Stimulated activated CD8-positive, alpha-beta memory T cell treated with anti-CD3 and anti-CD28 coated beads, Interleukin-2, amount 100 ng/mL, for 1 hour (primary cell): ENCODE measurements at places on chromosomes 4 and X.
A peak's percentile ranks its signal among the peaks of the same experiment; 100 is the strongest.

GRCh38 chr4:80186676-80187075 lies 10.6 kb upstream of the PRDM8 start:
- no peak for DNase-seq

DNA sequence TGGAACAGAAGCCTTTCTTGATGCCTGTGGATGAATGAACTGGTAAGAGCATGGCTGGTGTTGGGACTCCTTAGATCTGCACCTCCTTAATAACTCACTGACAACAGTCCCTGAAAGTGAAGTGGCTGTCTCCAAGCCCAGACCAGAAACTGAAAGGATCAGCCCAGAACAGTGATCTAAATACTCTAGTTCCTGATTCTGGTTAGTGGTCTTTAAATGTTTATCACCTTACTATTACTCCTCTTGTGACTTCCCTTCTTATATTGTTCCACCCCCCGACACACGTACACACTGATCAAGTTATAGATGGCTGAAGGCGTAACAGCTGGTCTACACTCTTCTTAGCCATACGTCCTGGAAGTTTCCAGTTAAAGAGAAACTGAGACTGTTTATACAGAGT lies 33.8 kb upstream of the ARMCX2 start:
- DNase-seq: no peak

- no peak for DNase-seq
Observed at GRCh38 chrX:104270212-104270611, 15.5 kb upstream of the ESX1 start.

- no peak for DNase-seq
Observed at GRCh38 chr4:61507091-61507490, 307.0 kb downstream of the ADGRL3 start.

DNA sequence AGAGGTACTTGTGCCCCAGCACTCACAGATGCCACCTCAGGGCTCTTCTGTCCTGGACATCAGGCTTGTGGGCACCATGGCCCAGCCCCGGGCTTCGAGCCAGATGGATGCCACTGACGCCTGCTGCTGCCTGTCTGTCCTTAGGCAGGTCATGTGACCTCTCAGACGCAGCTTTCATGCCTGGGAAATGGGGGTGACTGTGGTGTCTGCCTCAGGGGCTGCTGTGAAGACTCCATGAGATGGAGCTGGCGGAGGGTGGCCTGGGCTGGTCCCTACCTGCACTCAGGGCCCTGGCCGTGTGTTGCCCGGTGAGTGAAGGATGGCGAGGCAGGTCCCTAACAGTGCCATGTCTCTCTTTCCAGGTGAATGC lies 6.5 kb downstream of the CPZ start:
- DNase-seq: no peak

GRCh38 chr4:73501664-73502265 lies 20.2 kb downstream of the AFM start:
- no peak for DNase-seq

- no peak for DNase-seq
Observed at GRCh38 chrX:17788439-17788838, 51.1 kb downstream of the SCML1 start.

- DNase-seq: no peak
Observed at GRCh38 chr4:174575436-174575835, 53.1 kb upstream of the HPGD start.

GRCh38 chr4:139552517-139553307 lies 3.3 kb downstream of the SETD7 start:
- DNase-seq: no peak

- peak; percentile 66 for DNase-seq
Observed at GRCh38 chr4:1693131-1693896, 9.2 kb upstream of the FAM53A start.

DNA sequence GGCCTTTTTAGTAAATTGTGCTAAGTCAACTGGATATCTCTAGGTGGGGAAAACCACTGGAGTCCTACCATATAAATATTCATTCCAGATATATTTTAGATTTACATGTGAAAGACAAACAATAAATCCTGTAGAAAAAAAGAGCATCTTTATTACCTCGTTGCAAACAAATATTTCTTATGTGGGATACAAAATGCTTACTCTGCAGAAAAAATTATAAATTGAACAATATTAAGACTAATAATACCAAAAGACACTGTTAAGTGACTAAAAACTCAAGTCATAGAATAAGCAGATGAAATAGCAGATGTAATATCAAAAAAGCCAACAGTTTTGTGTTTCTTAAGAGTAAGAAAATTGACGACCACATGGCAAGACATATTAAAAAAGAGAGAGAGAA lies 43.8 kb downstream of the SULT1B1 start:
- DNase-seq: no peak

DNA sequence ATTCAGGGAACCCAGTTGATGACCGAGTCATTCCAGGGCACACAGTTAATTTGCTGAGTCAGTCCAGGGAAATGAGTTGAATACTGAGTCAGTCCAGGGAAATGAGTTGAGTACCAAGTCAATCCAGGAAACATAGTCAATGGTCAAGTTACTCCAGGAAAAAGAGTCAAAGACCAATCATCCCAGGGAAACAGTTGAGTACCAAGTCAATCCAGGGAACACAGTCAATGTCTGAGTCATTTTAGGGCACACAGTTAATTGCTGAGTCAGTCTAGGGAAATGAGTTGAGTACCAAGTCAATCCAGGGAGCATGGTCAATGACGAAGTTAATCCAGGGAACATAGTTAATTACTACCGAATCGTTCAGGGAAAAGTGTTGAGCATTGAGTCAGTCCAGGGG lies 754.4 kb downstream of the NLGN4X start:
- DNase-seq: no peak

- no peak for DNase-seq
Observed at GRCh38 chr4:147423229-147423628, 57.7 kb upstream of the EDNRA start.

DNA sequence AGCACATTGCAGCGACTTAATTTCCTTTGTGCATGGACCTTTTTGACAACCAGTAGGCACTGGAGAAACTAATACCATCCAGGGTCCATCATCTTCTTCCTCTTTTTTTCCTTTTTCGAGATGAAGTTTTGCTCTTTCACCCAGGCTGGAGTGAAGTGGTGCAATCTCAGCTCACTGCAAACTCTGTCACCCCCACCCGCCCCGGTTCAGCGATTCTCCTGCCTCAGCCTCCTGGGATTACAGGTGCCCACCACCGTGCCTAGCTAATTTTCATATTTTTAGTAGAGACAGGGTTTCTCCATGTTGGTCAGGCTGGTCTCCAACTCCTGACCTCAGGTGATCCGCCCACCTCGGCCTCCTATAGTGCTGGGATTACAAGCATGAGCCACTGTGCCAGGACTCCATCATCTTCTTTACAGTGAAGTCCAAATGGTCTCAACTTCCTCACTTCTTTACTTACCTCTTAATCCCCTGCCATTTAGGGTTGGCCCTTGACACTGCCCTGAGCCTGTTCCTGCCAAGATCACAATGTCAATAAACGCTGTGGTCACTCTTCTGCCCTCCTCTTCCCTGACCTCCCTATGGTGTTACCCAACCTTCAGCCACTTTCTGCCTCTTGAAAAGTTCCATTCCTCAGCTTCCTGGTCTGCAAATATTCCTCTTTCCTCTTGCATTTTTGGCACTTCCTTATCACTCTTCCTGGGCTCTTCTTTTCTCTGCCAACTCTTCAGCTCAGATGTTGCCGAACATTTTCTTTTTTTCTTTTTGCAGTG lies 119.8 kb upstream of the SLC34A2 start:
- no peak for DNase-seq

DNA sequence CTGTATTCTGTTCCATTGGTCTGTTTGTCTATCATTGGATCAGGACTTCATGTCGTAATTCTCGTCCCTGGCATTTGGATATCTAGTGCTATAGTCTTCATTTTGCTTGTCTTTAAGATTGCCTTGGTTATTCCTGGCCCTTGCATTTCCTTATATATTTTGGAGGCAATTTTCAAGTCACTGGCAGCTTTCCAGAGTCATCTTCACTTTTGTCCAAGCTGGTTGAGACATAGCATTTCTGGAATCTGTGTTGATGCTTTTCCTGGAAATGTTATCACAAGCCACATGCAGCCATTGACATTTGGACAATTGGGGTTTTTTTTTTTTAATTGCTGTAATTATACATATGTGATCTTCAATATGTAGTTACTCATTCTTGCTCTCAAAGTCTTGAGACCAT lies 45.2 kb upstream of the HGFAC start:
- no peak for DNase-seq

DNA sequence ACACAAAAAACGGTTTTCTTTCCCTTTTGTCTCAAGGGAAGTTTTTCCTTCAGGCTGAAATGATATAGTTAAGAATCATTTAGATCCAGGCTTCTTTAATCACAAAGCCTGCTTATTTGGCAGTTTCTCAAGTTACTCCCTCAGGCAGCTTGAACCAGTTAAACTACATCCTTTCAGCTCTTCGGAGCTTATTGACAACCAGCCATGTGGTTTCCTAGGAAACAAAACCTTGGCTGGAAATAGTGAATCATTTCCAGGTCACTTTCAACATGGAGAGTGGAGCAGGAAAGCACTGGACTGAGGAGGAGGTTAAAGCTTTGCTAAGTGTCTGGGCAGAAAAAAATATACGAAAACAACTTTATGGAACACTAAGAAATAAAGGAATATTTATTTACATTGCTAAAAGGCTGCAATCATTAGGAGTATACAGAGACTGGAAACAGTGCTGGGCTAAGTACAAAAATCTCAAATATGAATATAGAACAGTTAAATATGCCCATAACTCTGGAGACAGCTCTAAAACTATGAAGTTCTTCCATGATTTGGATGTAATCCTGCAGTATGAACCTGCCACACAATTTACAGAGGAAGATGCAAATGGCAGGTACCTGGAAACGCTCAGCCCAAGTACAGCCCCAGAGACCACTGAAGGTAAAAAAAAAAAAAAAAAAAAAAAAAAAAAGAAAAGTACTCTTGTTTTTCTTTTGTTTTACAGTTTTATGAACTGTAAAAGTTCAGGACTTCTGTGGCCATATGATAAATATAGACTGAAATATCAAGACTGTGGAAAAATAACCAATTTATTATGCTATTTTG lies 23.2 kb upstream of the AASDH start:
- DNase-seq: no peak

- no peak for DNase-seq
Observed at GRCh38 chrX:37060999-37061398, 52.8 kb downstream of the FAM47C start.

DNA sequence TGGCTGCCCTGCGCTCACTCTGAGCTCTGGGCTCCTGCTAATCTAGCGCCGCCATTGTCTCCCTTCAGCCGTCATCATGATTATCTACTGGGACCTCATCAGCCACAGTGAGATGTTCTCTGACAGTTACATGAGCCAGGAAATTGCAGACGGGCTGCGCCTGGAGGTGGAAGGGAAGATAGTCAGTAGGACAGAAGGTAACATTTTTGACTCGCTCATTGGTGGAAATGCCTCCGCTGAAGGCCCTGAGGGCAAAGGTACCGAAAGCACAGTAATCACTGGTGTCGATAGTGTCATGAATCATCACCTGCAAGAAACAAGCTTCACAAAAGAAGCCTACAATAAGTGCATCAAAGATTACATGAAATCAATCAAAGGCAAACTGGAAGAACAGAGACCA lies 21.8 kb upstream of the PIN4 start:
- no peak for DNase-seq

DNA sequence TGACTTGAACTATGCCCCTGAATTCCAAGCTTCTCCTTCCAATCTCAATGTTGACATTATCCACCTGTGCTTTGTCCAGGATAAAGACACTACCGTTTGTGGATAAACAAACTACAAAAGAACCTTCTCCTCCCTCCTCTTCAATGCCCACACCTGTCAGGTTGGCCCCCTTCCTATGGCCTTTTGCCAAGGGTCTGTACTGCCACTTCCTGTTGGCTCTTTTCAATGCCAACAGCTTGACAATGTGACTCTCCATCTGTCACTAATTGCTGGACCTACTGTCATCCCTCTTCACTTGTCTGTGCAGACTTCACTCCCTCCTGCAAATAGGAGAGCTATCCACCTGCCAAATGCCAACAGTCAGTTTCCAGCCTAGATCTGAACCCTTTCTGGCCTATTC lies 35.8 kb upstream of the MID1 start:
- no peak for DNase-seq
